ENCODE measurements at places on chromosomes 11 and 22. TPM values are rescaled to one million over a fixed set of nuclear protein-coding genes. Genes with fewer than 3 reads are reported as not detected.
A peak's percentile ranks its signal among the peaks of the same experiment; 100 is the strongest.

WNT7B gene
- total RNA-seq: 42.0 TPM

SLC22A25 gene
- not detected for total RNA-seq

GRCh38 chr11:12101318-12101717 lies 9.1 kb upstream of the MICAL2 start:
- no peak for DNase-seq

GRCh38 chr11:18761144-18761543 lies 30.5 kb downstream of the PTPN5 start:
- DNase-seq: no peak

DNA sequence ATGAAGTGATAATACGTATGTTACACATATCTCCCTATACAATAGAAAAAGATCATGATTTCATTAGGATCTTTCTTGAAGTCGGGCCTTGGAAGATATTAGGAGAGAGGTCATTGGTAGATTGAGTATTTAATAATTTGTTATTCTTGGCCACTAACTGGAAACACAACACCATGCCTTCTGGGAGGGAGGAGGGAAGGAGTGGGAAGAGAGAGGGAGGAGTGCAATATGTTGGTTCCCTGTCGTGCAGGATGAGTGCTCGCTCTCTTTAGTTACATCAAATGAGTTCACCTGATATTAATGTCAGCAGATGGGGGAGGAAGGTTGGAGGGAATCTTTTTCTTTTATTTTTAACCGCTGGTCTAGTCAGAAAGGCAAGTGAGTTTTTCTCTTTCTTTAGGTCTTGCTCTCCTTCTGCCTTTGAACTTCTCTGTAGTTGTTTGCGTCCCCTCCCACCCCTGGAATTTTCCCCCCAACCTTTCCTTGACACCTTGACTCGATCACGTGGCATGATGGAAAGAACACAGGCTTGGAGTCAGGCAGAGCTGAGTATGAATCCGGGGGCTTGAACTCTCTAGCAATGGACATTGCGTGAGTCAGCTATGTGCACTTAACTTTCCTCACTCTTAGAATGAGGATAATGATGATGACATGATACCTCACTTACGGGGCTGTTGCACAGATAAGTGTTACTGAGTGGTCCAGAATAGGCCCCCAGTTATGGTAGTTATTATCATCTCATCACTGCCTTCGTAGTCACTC lies 6.2 kb downstream of the ADAMTS15 start:
- no peak for DNase-seq

- peak; percentile 76 for DNase-seq
Measured at GRCh38 chr11:45964911-45965389, 42.5 kb downstream of the LARGE2 start.

GRCh38 chr11:96464700-96465307 lies 75.0 kb downstream of the JRKL start:
- DNase-seq: peak; percentile 90

DNA sequence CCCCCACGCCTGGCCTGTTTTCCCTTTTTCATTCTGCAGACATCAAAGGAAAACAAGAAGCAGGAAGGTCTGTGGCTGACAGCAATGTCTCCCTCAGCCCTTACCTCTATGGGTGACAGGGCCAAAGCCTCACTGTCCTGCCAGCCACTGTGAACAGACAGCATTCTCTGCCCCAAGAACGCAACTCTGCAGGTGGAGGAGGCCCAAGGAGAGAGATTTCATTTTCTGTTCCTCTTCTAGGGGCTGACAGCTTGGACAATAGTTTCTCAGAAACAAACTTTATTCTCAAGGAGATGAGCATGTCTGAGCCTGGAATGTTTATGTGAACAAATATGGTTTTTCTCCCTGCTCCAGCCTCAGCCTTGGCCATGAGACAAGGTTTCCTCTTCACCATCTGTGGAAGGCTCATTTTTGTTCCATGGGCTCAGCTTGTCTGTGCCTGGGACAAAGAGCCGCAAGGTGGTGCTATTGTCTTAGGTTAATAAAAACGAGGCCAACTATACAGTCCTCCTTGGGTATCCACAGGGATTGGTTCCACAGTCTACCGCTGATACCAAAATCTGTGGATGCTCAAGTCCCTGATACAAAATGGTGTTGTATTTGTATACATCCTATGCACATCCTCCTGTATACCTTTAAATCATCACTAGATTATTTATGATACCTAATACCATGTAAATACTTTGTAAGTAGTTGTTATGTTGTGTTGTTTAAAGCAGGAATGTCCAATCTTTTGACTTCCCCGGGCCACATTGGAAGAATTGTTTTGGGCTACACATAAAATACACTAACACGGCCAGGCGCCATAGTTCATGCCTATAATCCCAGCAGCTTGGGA lies 5.8 kb downstream of the PIWIL3 start:
- peak; percentile 68 for DNase-seq
